Spleen (tissue), 13 donors: ENCODE measurements at places on chromosomes 3 and 15. TPM values are rescaled to one million over a fixed set of nuclear protein-coding genes. Genes with fewer than 3 reads are reported as not detected.

- no peak for DNase-seq
These were observed 36.9 kb downstream of the LRIG1 start for GRCh38 chr3:66463730-66464511.

DNA sequence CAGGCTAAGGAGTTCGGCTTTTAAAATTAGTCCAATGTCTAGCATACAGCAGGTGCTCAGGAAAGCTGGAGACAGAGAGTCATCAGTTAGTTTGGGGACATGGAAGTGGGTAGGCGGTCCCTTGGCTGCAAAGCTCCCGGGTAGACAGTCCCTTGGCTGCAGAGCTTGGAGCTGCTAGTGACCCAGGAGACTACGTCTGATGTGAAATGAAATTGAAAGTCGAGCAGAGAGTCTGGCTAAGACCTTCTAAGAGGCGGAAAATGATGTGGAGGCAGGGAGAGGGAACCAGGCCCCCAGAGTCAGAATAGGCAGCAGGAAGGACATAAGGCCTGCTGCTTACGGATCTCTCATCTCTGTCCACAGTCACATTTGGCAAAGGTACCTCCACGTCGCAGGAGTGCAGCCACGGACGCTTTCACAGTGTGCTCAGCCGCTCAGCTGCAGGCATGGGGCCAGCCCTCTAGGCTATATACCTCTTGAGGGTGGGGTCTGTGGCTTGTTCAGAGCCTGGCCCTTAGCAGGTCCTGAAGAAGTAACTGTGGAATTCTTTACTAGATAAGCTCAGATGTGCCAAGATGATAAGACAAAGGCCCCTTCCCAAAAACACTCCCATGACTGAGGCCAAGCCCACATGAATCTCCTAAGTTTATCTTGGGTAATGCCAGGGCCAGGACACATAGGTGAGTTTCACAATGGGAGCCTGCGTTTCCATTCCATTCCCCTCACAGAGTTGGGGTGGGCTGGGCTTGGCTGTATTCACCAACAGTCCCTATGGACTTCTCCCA is 131.7 kb downstream of the XXYLT1 start:
- DNase-seq = no peak

GRCh38 chr3:194989241-194989640 is 281.7 kb downstream of the XXYLT1 start:
- DNase-seq = no peak

- no peak for DNase-seq
These were observed 71.3 kb upstream of the WNT7A start for GRCh38 chr3:13951184-13951583.

- no peak for DNase-seq
These were observed 64.2 kb upstream of the NR2C2 start for GRCh38 chr3:14883226-14883625.

- DNase-seq = no peak
These were observed 3.4 kb downstream of the GXYLT2 start for GRCh38 chr3:72891053-72891855.

The HYAL1 gene
- total RNA-seq = 84.8 TPM

DNA sequence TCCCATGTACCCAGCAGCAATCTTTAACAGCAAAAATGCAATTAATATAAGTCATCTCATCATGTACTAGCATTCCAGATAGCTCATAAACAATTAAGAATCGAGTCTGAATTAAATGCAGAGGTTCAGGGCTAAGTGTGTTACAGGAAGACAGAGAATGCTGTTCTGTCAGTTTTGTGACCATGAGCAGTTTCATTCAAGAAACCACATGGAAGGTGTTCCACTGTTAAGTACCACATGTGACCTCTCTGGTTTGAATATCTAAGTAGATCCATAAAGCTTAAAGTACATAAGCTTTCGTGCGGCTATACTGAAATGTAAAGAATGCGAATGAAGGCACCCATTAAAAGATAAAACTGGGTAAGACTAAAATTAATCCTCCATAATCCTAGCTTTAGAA is 272.3 kb downstream of the IL5RA start:
- DNase-seq = no peak

The PLCB2 gene
- total RNA-seq = 175 TPM

The AZI2 gene
- total RNA-seq = 60.3 TPM

The TRIM42 gene
- total RNA-seq = not detected

The TIGIT gene
- total RNA-seq = 11.6 TPM

The LAMB2 gene
- 331 TPM for total RNA-seq

GRCh38 chr15:66839506-66840112 is 137.6 kb downstream of the SMAD6 start:
- DNase-seq = peak; percentile 6

The SUCNR1 gene
- 6.5 TPM for total RNA-seq

DNA sequence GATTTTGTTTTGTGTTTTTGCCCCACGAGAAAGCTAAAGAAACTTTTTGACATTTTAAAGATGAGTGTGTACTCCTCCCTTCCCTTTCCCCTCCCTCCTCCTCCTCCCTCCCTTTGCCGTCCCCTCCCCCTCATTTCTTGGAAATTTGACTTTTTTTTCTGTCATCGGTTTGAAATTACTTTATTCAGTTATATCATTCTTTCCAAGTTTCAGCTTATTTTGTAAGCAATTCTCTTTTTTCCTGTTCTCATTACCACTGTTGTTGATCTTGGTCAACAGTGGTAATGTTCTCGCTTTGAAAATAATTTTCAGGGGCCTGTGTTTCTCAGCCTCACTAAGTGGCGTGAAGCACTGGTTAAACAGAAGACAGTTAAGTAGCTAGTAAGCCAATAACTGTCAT is 178.4 kb downstream of the AKAP13 start:
- no peak for DNase-seq

The MAGI1 gene
- 93.9 TPM for total RNA-seq

The STOML1 gene
- total RNA-seq = 9.0 TPM

- no peak for DNase-seq
These were observed 577.6 kb upstream of the MDFIC2 start for GRCh38 chr3:70890020-70890394.

DNA sequence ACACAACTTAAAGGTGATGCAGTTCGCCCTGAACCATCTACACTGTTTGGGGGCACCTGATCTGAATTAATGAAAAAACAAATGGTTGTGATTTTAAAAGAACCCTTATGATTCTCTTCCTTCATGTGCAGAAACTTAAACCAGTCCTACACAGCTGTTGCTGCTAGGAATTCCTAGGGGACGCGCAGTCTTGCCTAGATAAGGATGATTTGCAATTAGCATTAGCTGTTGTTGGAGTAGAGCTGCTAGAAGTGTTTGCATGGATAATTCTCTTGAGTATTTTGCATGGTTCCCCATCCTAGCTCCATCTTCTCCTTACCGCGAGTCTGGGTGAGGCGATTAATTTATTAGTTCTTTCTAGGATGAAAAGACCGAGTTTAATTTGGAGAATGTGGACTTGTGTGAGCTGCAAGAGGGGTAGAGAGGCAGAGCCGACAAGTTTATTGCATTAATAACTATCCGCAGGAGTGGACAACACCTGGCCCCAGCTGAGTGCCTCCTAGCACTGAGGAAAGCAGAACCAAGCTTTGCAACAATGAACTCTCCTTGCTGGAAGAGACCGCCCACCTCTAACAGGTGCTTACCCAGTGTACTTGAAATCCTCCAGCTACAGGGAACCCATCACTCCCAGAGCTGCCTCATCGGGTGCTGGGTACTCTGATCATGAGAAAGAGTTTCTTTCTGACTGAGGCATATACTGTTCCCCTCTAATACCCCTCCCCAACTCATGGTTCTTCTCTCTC is 75.0 kb upstream of the WNT7A start:
- no peak for DNase-seq

DNA sequence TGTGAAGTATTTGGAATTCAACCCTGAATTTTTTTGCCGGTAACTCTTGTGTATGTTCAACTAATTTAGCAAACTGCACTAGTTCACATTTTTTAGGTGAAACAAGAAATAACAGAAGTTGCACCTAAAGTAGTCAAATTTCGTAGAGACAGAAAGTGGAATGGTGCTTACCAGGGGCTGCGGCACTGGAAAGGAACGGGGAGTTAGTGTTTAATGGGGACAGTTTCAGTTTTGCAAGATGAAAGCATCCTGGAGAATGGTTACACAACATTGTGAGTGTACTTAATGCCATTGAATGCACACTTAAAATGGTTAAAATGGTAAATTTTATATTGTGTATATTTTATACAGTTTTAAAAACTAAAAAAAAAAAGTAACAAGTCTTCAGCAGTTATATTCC is 27.4 kb downstream of the PPARG start:
- DNase-seq = no peak

GRCh38 chr3:140219291-140219690 is 284.3 kb downstream of the CLSTN2 start:
- no peak for DNase-seq

GRCh38 chr3:175355801-175356335 is 496.7 kb downstream of the NAALADL2 start:
- DNase-seq = no peak
